ENCODE measurements at places on chromosomes 3 and 15.

DNA sequence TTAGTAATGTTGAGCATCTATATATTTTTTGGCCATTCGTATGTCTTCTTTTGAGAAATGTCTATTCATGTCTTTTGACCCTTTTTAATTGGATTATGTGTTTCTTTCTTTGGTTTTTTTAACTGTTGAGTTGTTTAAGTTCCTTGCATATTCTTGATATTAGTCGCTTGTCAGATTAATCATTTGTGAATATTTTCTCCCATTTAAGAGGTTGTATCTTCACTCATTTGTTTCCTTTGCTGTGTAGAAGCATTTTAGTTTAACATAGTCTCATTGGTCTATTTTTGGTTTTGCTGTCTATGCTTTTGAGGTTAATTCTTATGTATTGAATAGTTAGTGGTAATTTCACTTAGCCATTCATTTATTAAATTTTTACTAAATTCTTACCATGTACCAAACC is 283.8 kb downstream of the ZPLD1 start:
- DNase-seq = no peak

- no peak for DNase-seq
Observed at GRCh38 chr3:137695351-137695750, 68.8 kb upstream of the SOX14 start.

DNA sequence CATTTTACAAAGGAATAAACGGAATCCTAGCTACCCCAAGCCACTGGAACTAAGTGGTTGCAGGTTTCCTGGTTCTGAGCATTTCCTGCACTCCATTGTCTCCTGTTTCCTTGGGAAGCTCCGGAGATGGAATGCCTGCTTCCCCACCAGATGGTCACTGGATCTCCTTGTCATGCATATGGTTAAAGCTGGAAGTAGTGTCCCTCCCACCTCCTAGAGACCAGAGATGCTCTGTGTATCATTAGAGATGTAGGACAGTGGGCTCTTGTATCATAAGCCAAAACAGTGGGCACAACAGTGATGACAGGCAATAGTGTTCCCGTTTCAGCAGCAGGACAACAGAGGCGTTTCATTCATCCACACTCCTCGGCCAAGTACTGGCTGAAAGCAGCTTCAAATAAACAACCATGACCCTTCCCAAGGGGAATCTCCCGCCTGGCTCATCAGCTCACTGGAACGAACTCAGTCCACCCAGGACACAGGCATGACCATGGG is 136.2 kb upstream of the EIF1B start:
- no peak for DNase-seq

- no peak for DNase-seq
Observed at GRCh38 chr3:146781606-146782005, 176.5 kb upstream of the PLSCR5 start.

GRCh38 chr3:45642731-45643152 is 46.5 kb upstream of the SACM1L start:
- DNase-seq = no peak

- DNase-seq = peak; percentile 50
Observed at GRCh38 chr15:43769584-43770228, 7.1 kb downstream of the ELL3 start.

DNA sequence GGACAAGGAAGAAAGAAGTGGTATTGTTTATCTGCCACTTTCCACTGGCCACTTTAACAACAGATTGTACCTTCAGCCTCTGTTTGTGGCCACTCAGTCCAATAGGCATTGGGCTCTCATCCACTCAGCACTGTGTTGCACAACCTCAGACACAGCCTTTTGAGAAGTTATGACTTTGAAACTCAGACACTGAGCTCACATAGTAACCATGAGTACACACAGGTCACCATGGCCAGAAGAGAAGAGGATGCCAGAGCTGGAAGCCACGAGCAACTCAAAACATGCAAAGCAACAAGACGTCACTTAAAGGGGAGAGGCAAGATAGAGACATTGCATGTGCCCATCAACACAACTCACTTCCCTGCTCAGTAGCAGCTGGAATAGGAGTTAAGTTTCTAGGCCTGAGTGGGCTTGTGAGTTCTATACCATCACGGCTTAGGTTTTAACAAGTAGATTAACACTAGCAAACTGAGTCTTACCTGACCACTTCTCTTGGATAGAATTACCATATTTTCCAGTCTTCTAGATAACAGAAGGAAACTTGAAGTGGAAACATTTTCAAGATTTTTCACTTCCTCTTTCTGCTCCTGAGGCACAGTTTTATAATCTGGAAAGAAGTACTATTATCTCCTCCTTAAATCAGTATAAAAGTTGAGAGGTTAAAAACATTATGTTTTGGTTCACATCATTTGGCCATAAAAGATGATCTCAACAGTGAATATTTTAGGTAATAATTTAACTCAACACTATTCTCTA is 103.5 kb downstream of the IMPG2 start:
- DNase-seq = no peak

- DNase-seq = no peak
Observed at GRCh38 chr3:56621681-56622080, 61.4 kb downstream of the TASOR start.

GRCh38 chr3:127396473-127396872 is 108.6 kb upstream of the PRR20G start:
- no peak for DNase-seq
